ENCODE measurements at places on chromosomes 11 and 22.

GRCh38 chr11:114130629-114131277 is 71.2 kb downstream of the ZBTB16 start:
- no peak for DNase-seq

DNA sequence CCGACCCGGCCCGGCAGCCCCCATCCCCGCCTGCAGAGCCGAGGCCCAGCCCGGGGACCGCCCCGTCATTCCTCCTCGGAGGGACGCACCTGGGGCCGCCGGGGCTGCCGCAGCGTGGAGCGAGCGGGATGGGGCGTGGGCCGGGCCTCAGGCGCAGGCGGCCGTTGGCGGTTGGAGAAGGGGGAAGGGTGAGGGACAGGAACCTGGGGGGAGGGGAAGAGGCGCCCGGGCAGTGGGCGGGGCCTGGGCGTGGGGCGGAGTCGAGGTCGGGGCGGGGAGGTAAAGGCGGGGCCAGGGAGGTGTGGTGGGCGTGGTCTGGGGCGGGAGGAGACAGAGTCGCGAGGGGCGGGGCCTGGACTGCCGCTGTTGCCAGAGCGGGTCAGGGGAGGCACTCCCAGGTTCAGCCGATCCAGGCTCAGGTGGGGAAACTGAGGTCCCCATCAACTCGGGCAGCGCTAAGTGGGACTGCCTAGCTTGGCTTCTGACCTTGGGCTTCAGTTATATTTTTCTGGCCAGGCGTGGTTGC is at the start of gene TESMIN:
Gene TESMIN (minus strand): TSS at position 190 of the 526 bp plus-strand sequence. CDS start 860 bp downstream, outside the sequence.
- DNase-seq = peak; percentile 6

- no peak for DNase-seq
These were observed 13.0 kb downstream of the PAX6 start for GRCh38 chr11:31798057-31798553.

GRCh38 chr11:110380836-110381622 is 48.7 kb upstream of the FDX1 start:
- no peak for DNase-seq

- no peak for DNase-seq
These were observed 7.0 kb downstream of the ROBO3 start for GRCh38 chr11:124872280-124872679.
